ENCODE measurements at places on chromosomes 16 and 17.
A peak's percentile ranks its signal among the peaks of the same experiment; 100 is the strongest.

DNA sequence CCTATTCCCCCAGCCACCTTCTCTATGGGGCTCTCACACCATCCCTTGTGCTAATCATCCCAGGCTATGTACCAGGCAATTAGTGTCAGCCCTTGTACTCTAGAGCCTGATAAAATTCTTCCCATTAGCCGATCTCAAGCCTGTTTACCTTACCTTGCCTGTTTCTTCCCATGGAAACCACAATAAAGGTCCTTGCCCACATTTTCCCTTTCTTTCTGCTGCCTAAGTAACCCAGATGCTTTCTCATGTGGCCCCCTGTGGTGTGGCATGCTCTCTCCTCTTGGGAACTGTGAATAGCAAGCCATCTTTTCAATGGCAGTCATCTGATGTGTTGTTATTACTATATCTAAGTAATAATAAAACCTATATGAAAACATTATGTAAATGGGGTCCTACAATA, 265.8 kb upstream of the ELAC2 start:
- DNase-seq = no peak

GRCh38 chr16:72832621-72833248, 215.2 kb downstream of the ZFHX3 start:
- DNase-seq = peak; percentile 65

GRCh38 chr17:3316836-3317235, 18.7 kb upstream of the OR3A1 start:
- no peak for DNase-seq

- DNase-seq = no peak
Observed at GRCh38 chr16:57355898-57356414, 2.6 kb upstream of the CCL22 start.

DNA sequence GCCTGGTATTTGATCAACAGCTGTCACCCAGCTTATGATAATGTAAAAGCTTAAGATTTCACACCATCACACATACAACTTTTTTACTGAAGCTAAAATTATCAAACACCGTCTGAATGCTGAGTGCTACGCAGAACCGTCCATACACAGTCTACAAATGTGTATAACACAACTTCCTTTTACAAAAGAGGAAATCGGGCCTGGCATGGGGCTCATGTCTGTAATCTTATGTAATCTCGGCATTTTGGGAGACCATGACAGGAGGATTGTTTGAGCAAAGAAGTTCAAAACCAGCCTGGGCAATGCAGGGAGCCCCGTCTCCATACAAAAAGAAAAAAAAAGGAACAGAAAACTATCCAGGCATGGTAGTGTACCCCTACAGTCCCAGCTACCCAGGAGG, 19.6 kb upstream of the QRICH2 start:
- no peak for DNase-seq

DNA sequence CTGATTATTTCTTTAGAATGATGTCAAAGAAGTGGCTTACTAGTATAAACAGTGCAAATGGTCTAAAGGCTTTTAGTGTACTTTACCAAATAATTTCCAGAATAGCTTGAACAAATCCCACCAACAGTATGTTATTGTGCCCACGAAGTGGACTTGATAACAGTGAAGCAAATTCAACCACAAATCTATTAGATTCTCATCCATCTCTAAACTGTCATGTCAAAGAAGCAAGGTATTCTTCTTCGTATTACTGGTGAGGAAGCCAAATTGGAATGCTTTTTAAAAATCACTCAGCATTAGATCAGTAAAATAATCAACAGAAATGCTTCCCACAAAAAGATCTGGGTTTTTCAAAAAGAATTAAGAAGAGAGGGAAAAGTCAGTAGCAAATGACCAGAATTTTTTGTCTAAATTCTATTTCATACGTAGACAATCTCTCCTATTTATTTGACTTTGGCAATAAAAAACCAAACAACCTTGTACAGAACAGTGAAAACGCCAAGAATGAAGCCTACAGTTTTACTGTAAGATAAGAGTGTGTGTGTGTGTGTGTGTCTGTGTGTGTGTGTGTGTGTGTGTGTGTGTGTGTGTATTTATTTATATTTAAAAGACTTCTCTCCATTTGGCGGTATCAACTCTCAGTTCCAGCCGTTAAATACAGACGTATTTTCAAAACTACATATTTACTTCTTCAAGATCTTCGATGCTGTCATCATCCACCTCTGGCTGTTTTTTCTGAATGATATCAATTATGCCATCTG, 114.6 kb downstream of the CYB561 start:
- DNase-seq = no peak

- no peak for DNase-seq
Observed at GRCh38 chr16:1818204-1818872, 8.3 kb downstream of the HAGH start.

- DNase-seq = peak; percentile 49
Observed at GRCh38 chr16:2339521-2340484, 725 bp downstream of the ABCA3 start.

DNA sequence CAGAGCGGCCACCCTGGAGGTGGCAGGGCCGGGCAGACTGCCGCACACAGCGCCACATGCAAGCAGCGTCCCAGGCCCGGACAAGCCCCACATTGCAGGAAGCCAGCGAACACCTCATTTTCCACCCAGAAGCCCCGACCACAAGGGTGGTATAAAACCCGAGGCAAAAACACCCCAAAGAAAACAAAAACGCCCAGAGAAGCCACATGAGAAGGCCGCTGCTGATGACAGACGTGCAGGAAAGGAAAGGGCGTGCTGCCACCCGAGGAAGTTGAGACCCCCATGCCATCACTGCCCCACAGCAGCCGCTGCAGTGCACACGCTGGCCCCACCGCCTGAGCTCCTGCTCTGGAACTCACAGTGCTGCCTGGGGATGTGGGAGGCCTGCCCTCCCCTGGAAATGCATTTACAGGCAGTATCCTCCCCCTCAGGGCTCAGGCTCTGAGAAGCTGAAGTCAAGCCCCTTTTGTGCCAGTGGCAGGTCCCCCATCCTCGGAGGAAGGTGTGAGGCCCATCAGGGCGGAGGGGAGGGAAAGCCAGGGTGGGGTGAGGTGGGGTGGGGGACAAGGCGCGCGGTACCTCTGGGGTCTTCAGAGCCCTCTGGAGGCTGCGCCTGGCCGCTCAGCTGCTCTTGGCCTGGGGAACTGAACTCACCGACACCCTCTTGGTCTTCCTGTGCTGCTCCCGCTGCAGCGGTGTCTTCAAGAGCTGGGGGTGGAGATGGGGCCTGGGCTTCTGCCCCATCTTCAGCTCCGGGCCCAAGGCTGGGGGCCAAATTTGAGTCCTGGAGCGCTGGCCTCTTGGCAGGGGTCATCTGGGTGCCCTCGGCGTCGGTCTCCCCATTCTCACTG, 62.0 kb downstream of the IL21R start:
- DNase-seq = no peak

DNA sequence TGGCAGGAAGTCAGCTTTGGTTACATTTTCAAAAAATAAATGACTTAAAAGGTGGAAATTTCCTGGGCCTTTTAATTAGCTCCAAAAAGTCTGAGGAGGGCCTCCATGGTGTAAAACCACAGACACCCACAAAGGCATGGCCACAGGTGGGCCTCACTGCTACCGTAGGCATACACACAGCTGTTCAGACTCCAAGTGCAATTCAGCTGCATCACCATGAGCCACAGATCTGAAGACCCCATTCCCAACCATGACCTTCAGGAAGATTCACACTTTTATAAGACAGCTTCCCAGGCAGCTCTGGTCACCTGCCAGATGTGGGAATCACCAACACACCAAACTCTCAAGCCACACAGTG, 20.6 kb downstream of the CSNK2A2 start:
- DNase-seq = no peak

DNA sequence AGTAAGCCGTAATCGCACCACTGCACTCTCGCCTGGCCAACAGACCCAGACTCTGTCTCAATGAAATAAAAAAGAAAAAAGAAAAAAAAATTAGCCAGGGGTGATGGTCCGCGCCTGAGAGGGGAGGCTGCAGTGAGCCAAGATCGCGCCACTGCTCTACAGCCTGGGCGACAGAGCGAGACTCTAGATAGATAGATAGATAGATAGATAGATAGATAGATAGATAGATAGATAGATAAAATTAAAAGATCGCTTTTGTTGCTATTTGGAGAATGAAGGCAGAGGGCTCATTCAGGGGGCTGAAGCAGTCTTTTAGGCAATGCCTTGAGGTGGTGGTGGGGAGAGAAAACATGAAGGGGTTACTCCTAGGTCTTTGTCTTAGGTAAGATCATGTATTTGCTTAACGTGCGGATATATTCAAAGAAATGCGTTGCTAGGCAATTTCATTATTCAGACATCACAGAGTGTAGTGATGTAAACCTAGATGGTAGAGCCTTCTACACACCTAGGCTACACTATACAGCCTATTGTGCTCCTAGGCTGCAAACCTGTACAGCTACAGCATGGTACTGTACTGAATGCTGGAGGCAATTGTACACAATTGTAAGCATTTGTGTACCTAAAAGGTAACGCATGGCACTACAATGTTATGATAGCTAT, 4.3 kb upstream of the HES7 start:
- no peak for DNase-seq

DNA sequence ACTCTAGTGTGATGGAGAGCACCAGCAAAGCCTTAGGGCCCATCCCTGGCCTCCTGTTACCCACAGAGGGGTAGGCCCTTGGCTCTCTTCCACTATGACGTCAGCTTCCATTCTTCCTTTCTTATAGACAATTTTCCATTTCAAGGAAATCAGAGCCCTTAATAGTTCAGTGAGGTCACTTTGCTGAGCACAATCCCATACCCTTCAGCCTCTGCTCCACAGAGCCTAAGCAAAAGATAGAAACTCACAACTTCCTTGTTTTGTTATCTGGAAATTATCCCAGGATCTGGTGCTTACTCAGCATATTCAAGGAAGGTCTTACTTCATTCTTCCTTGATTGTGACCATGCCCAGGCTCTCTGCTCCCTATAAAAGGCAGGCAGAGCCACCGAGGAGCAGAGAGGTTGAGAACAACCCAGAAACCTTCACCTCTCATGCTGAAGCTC, at the start of gene CCL8:
Gene CCL8, plus strand, starts transcription at position 397 of the 445 bp plus-strand sequence. CDS start 67 bp downstream, outside the sequence.
- no peak for DNase-seq

DNA sequence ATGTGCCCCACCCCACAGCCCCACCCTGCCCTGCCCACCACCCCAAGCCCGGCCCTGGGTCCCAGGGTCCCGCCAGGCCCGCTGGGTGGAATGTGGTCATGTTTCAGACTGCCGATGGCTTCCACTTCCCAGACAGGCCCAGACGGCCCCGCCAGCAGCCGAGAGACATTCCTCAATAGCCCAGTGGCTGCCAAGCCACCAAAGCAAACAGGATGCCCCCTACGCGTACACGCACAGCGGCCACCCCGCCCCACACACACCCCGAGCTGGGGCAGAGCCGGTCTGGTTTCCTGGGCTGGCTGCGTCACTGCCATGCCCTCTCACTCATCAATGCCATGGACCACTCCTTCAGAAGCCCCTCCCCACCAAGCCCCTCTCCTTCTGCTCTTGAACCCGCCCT, 1.2 kb upstream of the KRT17 start:
- no peak for DNase-seq

DNA sequence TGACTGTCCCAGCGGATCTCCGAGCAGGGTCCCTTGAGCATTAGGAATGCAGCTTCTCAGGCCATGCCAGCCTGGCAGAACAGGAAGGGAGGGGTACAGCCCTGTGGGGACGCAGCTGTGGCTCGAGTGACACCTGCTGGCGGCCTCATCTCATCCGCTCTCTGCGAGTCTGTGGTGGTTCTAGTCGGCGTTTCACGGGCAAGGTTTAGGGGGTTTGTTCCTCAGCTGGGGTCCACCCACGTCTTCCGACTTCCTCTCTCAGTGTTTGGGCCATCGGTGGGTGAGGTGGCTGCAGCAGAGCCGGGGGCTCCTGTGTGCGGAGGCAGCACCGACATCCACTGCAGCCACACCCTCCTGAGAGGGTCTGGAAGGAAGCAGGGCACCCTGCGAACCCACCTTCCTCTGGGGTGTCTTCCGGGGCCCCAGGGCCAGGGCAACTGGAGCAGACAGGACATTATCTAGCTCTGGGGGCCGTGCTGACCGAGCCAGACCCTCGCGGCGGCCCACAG, 33.3 kb downstream of the JPH3 start:
- DNase-seq = peak; percentile 45

- no peak for DNase-seq
Observed at GRCh38 chr17:82629748-82630147, 18.5 kb downstream of the WDR45B start.

- DNase-seq = peak; percentile 62
Observed at GRCh38 chr17:69326377-69327059, 415 bp downstream of the ABCA5 start.

- no peak for DNase-seq
Observed at GRCh38 chr16:30009085-30009862, 1.6 kb downstream of the DOC2A start.

DNA sequence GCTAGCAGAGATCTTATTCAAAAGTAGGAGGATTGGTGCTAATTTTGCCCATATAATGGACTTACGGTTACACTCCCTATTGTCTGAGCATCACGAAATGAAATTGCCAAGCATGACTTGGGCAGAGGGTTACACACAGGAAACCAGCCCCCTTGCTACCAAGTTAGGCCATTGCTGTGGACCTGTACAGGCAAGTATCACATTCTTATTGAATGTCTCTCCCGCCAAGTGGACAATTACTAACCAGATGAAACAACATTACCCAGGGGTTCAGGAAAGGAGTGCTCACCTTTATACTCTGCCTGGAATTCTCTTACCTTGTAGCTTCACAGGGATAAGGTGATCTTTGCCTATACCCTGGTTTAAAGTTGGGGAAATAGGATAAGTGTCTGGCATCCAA, 70.6 kb upstream of the TOX3 start:
- no peak for DNase-seq

DNA sequence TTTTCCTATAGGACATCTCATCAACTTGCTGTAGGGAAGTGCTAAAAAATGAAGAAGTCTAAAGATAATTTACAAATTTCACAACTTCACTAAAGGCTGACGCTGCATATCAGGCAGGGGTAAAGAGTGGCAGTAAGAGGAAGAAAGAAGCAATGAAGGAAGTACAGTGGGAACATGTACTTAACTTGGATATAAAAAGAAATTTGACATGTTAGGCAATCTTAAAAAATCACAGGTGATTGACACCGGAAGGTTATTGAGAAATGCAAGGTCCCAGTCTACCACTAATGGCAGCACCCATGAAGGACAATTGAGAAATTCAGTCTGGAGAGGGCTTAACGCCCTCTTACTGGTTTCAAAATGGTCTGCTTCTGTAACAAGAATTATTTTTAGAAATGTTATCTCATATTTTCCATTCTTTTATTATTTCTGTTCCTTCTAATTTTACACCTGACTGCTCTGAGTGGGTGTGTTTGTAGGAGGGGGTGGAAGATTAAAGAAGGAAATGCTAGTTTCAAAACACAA, 358.1 kb downstream of the KCNJ2 start:
- no peak for DNase-seq

DNA sequence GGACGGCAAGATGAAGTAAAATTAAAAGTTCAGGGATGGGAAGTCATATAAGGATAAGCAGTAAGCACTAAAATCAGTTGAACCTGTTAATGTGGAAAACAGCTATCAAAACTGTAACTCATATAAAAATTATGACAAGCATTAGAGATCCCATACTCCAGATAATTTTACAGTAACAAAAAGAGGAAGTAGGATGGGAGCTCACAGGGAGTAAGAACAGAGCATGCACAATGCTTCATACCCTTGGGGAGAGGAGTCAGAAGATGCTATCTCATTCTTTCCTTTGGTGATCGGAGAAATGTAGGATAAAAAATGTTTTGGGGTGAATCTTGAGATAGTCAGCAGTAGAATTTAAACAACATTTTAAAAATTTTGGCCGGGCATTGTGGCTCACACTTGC, 164.7 kb upstream of the CACNG5 start:
- DNase-seq = no peak

Measured in NCI-H2081 (cell line).